ENCODE measurements at places on chromosomes 13 and 19.

DNA sequence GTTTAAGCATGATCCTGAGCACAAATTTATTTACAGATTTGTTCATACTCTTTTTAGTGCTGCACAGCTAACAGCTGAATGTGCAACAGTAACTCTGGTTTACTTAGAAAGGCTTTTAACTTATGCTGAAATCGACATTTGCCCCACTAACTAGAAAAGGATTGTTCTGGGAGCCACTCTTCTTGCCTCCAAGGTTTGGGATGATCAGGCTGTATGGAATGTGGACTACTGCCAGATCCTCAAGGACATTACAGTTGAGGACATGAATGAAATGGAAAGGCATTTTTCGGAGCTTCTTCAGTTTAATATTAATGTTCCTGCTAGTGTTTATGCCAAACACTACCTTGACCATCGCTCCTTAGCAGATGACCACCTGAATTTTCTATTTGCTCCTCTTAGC is 16.0 kb downstream of the ZNF100 start:
- DNase-seq: no peak

DNA sequence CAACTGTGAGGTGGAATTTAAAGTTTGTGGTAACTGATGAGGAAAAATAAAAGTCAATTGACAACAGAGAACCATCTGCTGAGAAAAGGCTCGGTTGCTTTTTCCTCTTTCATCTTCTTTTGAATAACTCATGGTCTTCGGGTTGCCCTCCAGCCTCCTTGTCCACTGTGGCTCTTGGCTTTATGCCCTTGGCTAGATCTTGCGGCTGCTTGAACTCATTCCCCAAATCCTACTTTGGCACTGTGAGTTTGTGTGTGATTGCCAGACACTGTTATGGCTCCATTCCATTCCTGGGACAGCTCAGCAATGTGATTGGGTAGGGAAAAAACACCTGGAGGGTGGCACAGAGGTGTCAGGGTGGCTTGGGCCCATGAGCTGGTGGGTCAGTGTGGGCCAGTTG is 387.4 kb downstream of the DLEU7 start:
- no peak for DNase-seq

- DNase-seq: no peak
These were observed 19.2 kb downstream of the SIPA1L3 start for GRCh38 chr19:37926255-37926654.

DNA sequence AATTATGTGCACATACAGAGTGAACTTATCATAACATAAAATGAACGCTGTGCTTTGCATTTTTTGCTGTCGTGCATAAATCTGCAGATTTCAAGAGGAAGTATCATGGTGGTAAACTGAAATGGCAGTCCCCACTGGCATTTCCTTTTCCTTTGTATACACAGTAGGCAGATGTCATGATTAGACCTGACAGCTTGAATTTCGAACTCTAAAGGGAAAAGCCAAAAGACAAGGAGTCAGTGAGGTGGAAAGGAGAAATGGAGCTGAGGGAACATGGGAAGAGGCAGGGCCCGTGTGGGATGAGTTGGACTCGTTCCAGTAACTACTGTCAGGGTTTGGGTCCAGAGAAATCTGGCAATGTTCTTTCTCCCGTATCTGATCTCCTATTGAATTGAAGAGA is 454.1 kb upstream of the SGCG start:
- no peak for DNase-seq

Measured in HS-27A (cell line).